Activated CD4-positive, alpha-beta T cell treated with anti-CD3 and anti-CD28 coated beads, Interleukin-2, amount 10 ng/mL, durations not matched to agents 24 days and 14 days (primary cell): ENCODE measurements at places on chromosomes 3 and 15.

DNA sequence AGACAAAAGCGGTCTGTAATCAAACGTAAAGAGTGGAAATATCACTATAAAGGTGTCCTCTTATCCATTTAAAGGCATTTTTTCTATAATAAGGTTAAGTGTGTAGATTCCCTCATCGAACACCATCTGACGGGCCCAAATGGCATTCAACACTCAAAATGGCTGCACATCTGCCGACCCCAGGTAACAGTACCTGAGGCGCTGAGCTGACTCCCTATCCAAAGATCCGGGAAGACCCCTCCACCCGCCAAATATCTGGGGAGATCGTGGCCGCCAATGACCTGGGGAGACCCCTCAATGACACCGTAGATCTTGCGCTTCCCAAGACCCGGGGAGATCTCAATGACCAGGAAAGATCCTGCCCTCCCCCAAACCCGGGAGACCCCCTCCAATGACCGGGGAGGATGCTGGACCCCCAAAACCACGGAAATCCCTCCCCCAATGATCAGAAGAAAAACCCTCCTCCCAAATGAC, 476 bp downstream of the IP6K2 start:
- DNase-seq = peak; percentile 79

DNA sequence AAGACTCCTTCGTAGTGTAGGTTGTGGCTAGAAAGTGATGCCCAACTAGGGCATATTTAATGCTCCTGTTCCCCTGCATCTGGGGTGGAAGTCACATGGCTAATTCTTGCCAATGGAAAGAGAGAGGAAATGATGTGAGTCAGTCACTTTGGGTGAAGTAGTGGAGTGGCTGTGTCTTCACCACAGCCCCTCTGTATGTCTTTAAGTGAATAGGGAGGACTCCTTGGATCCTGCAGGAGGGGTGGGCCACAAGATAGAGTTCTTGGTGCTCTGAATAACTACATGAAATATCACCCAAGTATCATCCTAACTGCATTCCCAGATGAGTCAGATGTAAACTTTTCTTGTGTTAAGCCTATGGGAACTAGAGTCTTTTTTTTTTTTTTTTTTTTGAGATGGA, 17.8 kb upstream of the MB21D2 start:
- no peak for DNase-seq

DNA sequence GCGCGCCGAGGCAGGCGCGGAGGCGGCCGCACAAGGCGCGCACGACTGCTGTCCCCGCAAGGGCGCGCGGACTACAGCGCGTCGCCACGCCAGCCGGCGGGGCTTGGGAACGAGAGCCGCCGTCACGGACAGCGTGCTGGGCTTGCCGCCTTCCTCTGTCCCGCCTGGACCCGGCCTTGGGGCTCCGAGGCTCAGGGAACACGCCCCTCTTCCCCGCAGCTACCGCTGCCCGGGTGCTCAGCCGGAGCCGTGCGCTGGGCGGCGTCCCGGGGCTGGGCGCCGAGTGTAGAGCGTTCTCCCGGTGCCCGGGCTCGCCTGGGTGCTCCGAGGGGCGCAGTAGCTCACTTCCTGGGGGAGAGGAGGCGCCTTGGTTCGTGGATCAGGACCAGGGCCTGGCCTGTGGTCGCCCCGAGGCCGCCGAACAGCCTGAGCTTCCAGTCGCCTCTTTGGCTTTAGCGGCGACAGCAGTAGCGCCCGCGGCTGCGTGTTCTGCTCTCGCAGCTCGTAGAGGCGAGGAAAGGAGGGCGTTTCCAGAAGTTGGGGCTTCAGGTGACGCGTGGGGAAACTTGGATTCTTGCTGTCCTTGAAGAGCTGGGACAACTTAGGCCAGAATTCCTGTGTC, 226.7 kb upstream of the C2CD4B start:
- DNase-seq = peak; percentile 77

- no peak for DNase-seq
These were observed 45.7 kb upstream of the RAB6B start for GRCh38 chr3:133941415-133941821.

GRCh38 chr3:80770106-80771074, 991.1 kb downstream of the GBE1 start:
- DNase-seq = no peak

GRCh38 chr3:53320697-53321096, 26.6 kb downstream of the DCP1A start:
- no peak for DNase-seq

- DNase-seq = no peak
These were observed 778.0 kb downstream of the AGBL1 start for GRCh38 chr15:86857701-86858100.

GRCh38 chr3:168847291-168847883, 751.7 kb upstream of the GOLIM4 start:
- no peak for DNase-seq

- DNase-seq = no peak
These were observed 12.3 kb downstream of the ISLR start for GRCh38 chr15:74185710-74186348.

- DNase-seq = no peak
These were observed 287.6 kb downstream of the BCHE start for GRCh38 chr3:165549665-165550064.

DNA sequence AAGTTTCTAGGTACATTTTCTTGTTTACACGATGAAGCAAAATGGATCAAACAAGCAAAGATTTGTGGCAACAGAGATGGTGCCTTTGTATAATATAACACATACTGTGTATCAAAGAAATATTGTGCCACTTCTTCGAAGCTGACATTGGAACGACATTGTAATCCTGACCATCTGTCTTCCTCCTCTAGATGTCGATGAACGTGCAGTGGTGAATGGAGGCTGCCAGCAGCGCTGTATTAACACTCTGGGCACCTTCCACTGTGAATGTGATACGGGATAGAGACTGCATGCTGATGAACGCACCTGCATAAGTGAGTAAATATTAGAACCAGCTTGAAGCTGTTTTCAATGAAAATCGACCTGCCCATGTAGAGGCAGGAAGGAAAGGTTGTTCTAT, 613.3 kb upstream of the GOLIM4 start:
- DNase-seq = no peak

DNA sequence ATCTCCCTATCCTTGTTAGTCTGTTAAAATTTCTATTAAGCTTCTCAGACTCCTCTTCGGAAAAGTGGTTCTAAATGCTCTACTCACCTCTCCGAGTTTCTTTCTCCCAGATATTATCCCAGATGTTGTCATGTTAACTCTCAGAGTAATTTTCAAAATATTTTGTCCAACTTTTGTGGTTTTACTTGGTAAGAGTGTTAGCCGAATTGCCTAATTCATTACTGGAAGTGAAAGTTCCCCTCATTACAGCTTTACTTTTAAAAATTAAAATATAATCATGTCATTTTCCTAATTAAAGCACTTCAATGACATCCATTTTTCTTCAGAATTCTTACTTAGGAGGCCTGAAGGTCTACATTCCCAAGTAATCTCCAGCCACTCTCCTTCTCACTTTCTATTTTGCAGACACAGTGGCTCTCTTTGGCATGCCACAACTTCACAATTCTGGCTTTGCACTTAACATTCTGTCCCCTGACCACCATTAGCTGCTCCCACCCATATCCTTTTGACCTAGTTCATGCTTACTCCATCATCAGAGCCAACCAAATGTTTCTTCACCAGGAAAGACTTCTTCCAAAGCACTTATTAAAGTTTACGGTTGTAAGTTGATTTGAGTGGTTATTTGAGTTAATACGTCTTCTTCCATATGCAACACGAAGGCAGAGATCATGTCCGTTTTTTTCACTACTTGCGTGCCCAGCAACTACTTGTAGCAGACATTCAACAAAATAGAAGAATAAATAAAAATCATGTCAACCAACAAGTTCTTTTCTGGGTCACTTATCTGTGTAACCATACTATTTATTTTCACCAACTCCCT, 10.2 kb upstream of the TIPARP start:
- DNase-seq = no peak

DNA sequence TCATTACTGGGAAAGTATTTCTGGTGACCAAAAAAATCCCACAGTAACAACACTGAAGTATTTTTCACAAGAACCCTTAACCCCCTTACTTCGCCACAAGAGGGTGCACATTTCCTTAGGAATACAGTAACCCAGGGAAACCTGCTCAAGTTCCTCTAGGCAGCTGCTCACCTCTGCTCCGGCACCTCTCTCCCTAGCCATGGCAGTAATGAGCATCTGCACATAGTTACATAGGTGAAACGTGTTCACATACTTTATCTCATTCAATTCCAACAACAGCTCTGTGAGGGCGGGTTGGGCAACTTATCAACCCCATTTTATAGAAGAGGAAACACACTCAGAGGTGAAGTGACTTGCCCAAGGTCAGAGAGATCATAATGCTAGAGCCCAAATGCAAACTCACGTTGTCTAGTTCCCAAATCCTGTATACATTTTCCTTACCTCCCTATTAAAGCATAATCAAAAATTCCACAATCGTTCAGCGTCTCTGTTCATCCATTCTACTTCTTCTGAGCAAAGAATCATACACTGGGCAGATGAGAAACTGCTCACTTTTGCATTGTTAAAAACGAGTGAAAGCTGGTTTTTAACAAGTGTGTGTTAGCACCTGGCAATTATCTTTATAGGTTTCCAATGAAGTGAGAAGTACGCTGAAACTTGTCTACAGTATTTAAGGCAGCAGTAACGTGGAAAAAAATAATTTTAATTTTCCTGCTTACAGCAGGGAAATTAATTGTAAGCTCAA, 90.7 kb downstream of the IGF2BP2 start:
- DNase-seq = peak; percentile 63

GRCh38 chr15:79339588-79340314, 28.8 kb downstream of the TMED3 start:
- DNase-seq = no peak

- peak; percentile 7 for DNase-seq
These were observed 32.5 kb upstream of the THSD4 start for GRCh38 chr15:71082803-71083202.

- no peak for DNase-seq
These were observed 19.1 kb downstream of the NT5DC2 start for GRCh38 chr3:52514576-52514975.

- DNase-seq = no peak
These were observed 192.9 kb downstream of the NEK10 start for GRCh38 chr3:27176256-27176655.

GRCh38 chr3:86993704-86994103, 2.8 kb upstream of the VGLL3 start:
- no peak for DNase-seq

DNA sequence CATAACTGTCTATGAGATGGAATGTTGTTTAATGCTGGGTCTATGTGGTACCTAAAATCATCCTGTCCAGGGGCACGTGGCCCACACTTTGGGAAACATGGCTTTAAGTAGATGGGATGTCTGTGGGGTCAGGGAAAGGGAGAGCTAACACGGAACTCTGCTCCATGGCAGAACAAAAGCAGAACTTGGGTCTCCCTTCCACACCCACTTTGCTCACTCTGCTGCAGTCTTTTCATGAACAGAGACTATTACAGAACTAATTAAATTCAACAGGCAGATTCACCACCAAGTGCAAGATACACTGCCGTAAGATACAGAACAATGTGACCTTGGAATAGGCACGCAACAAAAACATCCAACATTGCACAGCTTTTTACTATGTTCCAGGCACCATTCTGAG, 28.2 kb downstream of the POPDC2 start:
- DNase-seq = no peak

- no peak for DNase-seq
These were observed 53.6 kb downstream of the TASOR start for GRCh38 chr3:56629451-56629850.

- peak; percentile 18 for DNase-seq
These were observed 332.4 kb upstream of the PPP2R3A start for GRCh38 chr3:135633078-135633477.

DNA sequence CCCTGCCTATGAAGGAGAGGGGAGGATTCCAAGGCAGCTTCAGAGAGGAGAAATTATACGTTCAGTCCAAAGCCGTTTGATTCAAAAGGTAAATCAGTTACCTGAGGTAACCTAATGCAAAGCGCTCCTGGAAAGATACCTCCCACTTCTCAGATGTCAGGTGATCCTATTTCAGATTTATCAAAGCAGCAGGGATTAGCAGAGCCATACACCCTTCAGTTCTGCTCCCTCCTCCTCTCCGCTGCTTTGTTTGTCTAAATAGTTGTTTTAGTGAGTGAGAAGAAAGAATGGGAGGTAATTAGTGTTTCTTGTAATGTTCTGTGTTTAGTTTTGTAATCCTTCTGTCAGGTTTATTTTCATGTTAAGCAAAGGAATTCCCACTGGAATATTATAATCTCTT, 81.1 kb downstream of the SOX14 start:
- no peak for DNase-seq

DNA sequence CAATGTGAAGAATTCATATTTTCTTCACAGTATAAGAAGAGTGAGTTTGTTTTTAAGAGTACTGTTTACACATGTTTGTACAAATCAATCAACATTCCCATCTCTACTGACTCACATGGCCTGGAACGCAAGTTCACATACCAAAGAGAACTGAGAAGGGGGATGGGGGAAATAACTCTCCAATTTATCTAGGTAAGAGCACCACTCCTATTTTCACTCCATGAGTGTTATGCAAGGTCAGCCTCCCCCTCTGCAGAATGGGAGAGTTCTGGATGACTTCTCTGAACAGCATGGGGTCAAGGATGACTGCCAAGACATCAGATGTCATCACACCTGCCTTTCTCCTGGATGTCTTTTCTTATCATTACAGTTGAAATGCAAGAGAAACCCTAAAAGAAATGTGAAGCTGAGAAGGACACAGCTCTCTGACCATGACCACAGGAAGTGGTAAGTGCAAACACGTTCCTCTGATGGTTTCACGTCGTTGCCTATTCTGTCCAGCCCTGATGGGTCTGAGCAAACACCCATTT, 95.2 kb downstream of the SEMA6D start:
- DNase-seq = no peak

GRCh38 chr3:193686665-193687483, 93.9 kb downstream of the OPA1 start:
- no peak for DNase-seq

- DNase-seq = no peak
These were observed 24.0 kb upstream of the AADAC start for GRCh38 chr3:151789853-151790463.

DNA sequence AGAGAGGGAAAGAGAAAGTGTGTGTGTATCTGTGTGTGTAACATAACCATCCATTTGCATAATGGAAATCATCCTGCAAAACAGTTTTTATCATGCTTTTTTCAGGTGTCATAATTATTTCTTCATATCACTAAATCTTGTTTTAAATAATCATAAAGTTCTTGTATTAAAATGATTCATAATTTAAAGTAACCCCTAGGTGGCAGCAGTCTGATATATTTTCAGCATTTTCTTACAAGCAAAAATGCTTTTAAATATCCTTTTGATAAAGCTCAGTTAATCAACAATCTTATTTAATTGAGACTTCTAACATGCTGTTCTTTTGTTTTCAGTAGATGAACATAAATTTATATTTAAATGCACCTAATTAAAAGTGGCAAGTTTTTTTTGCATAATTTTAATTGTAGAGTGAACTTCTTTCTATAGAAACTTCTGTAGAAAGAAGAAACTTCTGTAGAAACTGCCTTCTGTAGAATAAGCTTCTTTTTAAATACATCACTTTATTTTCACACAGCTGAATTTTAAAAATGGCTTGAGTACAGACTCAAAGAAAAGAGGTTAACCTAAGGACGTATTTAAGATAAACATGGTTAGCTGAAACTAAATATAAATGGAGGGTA, 72.5 kb downstream of the OPA1 start:
- no peak for DNase-seq
